Activated CD4-positive, alpha-beta memory T cell treated with anti-CD3 and anti-CD28 coated beads, Interleukin-2, amount 10 ng/mL, durations not matched to agents 7 days and 5 days (primary cell): ENCODE measurements at places on chromosomes 6 and 20.

DNA sequence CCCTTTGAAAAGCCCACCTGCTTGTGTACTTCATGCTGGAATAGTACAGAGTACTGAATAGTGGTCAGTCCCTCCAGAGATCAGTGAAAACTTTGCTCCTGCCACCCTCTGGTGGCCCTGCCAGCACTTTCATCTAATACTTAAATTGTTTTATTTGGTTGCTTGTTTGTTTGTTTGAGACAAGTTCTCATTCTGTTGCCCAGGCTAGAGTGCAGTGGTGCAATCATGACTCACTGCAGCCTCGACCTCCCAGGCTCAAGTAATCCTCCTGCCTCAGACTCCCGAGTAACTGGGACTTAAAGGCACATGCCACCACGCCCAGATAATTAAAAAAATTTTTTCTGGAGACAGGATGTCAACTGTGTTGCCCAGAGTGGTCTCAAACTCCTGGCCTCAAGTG is 9.1 kb downstream of the FAM83D start:
- H3K4me1 ChIP-seq: peaks cover 39% of the 10 kb centered on the region
- H3K36me3 ChIP-seq: peaks cover 32% of the 10 kb centered on the region
- peak overlapping the region; percentile 16 for H3K27ac ChIP-seq
- H3K4me3 ChIP-seq: no peak overlapping the region
- no peak for DNase-seq

- DNase-seq: no peak
- peaks cover 7% of the 10 kb centered on the region for H3K36me3 ChIP-seq
- H3K27me3 ChIP-seq: peaks cover 46% of the 10 kb centered on the region
- H3K4me1 ChIP-seq: peaks cover 49% of the 10 kb centered on the region
- H3K27ac ChIP-seq: no peak overlapping the region
These were observed 30.6 kb upstream of the LY86 start for GRCh38 chr6:6557886-6558285.

DNA sequence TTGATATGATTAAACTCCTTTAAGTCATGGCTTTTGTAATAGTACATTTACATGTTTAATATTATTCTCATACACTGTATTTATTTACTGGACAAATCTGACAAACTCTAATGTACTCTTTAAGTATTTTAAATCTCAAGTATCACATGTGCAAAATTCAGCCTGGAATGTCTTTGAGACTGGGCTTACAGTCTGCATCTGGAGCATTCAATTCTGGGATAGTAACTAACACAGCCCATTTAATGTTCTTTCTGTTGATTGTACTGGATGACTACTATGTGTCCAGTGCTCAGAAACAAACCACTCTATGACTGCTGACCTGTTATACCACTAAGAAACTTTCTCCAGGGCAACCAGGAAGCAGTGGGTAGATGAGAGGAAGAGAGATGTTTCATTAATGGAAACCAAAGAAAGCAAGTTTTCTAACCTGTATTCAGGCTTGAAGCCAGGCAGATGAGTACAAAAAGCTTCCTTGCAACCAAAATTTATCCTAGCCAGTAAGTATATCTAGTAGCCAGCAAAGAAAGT is 26.8 kb downstream of the FBXL4 start:
- H3K27ac ChIP-seq: no peak overlapping the region
- peaks cover 12% of the 10 kb centered on the region for H3K36me3 ChIP-seq
- no peaks in the 10 kb centered on the region for H3K27me3 ChIP-seq
- H3K4me3 ChIP-seq: no peak overlapping the region
- no peak for DNase-seq

- H3K36me3 ChIP-seq: peaks cover 4% of the 10 kb centered on the region
- no peaks in the 10 kb centered on the region for H3K27me3 ChIP-seq
- no peak overlapping the region for H3K27ac ChIP-seq
- no peak overlapping the region for H3K4me3 ChIP-seq
- no peak for DNase-seq
- H3K4me1 ChIP-seq: peaks cover 36% of the 10 kb centered on the region
These were observed 34.4 kb downstream of the TNFAIP3 start for GRCh38 chr6:137901454-137901853.

GRCh38 chr6:69622230-69622629 is 174.6 kb downstream of the LMBRD1 start:
- H3K27me3 ChIP-seq: peaks cover 15% of the 10 kb centered on the region
- no peaks in the 10 kb centered on the region for H3K4me1 ChIP-seq
- H3K36me3 ChIP-seq: no peaks in the 10 kb centered on the region
- H3K27ac ChIP-seq: no peak overlapping the region

DNA sequence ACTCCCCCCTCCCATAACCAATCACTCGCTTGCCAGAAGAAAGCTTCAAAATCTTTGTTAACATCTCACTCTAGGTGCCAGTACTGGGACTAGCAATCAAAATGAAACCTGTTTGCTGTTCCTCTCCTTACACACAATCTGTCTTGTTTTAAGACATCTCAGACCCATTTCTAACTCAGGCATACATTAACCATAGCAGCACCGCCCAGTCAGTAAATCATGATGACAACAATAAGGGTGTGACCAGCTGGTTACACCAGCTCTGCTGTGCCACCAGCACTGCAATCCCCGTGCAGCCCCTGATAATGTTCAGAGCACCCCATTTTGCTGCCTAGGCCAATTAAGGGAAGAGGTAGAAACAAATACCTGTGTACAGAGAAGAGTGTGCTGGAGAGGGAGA is 185.2 kb upstream of the TAB2 start:
- peaks cover 41% of the 10 kb centered on the region for H3K36me3 ChIP-seq
- H3K4me1 ChIP-seq: no peaks in the 10 kb centered on the region
- H3K27me3 ChIP-seq: no peaks in the 10 kb centered on the region
- H3K4me3 ChIP-seq: peak overlapping the region; percentile 7

DNA sequence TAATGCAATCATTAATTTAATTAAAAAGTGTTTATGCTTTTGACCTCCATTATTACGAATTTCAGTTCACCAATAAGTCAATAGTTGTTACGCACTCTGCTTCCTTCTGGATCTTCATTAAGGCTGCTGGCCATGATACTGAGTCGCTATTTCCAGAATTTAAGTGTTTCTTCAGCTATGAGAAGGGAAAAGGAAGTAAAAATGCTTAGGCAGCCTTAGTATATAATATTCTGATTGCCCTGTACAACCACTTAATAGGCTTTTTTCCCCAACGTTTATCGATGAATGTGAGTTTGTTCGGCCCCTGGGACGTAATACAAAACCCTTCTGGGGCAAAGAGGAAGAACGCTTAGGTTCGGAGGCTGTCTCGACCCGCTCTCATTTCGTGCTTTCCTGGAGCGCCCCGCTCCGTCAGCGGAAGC is 644 bp downstream of the OARD1 start:
- H3K4me1 ChIP-seq: peaks cover 76% of the 10 kb centered on the region
- DNase-seq: no peak
- H3K27ac ChIP-seq: peak overlapping the region; percentile 99
- peak overlapping the region; percentile 93 for H3K4me3 ChIP-seq
- peaks cover 55% of the 10 kb centered on the region for H3K36me3 ChIP-seq
- H3K27me3 ChIP-seq: no peaks in the 10 kb centered on the region

DNA sequence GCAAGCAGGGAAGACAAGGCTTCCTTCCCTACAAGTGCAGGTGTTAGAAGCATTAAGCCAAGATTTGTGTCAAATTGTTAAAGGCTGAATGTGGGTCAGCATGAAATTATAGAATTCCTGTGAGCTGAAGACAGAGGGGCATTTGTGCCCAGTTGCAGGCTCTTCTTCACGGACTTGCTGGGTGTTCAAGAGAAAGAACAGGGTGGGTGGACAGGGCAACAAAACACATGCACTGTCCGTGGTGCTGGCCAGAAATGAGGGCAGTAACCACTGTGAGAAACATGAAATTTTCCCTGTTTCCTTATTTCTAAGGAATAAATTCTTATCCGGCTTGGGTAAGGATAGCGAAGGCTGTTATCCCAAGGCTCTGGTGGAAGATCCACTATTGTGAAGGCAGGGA is 579.5 kb upstream of the HTR1E start:
- no peak overlapping the region for H3K27ac ChIP-seq
- no peak for DNase-seq
- H3K36me3 ChIP-seq: no peaks in the 10 kb centered on the region
- no peaks in the 10 kb centered on the region for H3K27me3 ChIP-seq
- no peak overlapping the region for H3K4me3 ChIP-seq

- H3K27ac ChIP-seq: peak overlapping the region; percentile 94
- H3K4me3 ChIP-seq: peak overlapping the region; percentile 75
- H3K36me3 ChIP-seq: peaks cover 10% of the 10 kb centered on the region
- peaks cover 44% of the 10 kb centered on the region for H3K4me1 ChIP-seq
These were observed 53.5 kb downstream of the GOPC start for GRCh38 chr6:117548797-117549301.

GRCh38 chr6:170462366-170463020 is 90.6 kb downstream of the PSMB1 start:
- no peak overlapping the region for H3K27ac ChIP-seq
- DNase-seq: no peak
- no peaks in the 10 kb centered on the region for H3K36me3 ChIP-seq
- peaks cover 7% of the 10 kb centered on the region for H3K4me1 ChIP-seq
- no peak overlapping the region for H3K4me3 ChIP-seq
- peaks cover 3% of the 10 kb centered on the region for H3K27me3 ChIP-seq

DNA sequence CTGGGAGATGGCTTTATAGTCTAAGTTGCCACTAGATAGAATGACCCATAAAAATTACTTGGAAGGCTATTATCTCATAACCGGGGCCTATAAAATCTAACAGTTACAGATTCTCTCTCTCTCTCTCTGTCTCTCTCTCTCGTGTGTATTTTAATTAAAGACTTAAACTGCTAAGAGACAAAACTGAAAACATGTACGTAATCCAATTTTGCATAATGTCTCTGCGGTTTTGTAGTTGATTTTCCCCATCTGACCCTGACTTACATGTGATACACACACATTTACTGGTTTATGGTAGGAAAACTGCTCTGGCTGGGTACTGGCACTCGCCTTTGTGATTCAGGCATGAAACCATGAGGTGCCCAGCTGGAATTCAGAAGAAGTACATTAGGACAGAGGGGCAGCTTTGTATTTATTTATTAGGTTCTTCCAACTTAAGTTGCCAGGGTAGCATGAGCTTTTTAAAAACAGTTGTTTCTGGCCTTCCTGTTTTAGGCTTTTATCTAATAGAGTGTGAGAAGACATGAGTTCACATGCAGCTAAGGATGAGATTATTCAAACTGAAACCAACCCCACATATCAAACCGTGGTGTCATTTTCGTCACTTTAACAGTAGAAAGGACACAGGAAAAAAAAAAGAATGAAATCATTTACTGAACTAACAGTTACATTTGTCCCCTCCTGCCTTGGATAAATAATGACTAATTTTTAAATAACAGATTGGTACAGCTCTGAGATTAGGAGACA is 182.5 kb downstream of the GMPR start:
- peaks cover 55% of the 10 kb centered on the region for H3K4me1 ChIP-seq
- H3K27me3 ChIP-seq: no peaks in the 10 kb centered on the region
- H3K4me3 ChIP-seq: peak overlapping the region; percentile 29

- DNase-seq: no peak
- peaks cover 16% of the 10 kb centered on the region for H3K27me3 ChIP-seq
- no peak overlapping the region for H3K4me3 ChIP-seq
- H3K27ac ChIP-seq: no peak overlapping the region
These were observed 50.0 kb upstream of the PTPN1 start for GRCh38 chr20:50460115-50460607.

GRCh38 chr6:139640448-139640847 is 266.0 kb upstream of the CITED2 start:
- no peak overlapping the region for H3K27ac ChIP-seq
- H3K36me3 ChIP-seq: no peaks in the 10 kb centered on the region
- no peak overlapping the region for H3K4me3 ChIP-seq

- H3K27me3 ChIP-seq: peaks cover 69% of the 10 kb centered on the region
- peaks cover 8% of the 10 kb centered on the region for H3K4me1 ChIP-seq
- no peak overlapping the region for H3K4me3 ChIP-seq
- no peak overlapping the region for H3K27ac ChIP-seq
- no peaks in the 10 kb centered on the region for H3K36me3 ChIP-seq
- DNase-seq: no peak
These were observed 12.6 kb downstream of the FOXC1 start for GRCh38 chr6:1622220-1622850.

DNA sequence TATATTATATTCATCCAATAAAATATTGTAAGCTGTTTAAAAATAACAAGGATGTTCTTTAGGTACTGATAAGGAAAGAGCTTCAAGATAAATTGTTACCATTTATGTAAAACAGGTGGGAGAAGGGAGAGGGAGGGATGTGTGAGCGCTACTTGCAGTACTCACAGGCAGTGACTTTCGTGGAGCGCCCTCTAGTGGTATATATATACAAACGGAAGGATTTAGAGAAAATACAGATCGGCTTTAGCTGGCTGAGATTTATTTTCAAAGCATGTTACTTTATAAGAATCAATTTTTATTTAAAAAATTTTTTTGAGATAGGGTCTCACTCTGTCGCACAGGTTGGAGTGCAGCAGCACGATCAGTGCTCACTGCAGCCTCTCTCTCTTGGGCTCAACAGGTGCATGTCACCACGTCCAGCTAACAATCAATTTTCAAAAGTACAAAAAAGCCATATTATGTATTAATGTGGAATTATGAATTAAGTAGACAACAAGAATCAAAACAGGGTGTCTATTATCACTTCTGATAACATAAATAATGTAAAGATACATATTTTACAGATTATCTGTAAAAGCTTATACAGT is 3.3 kb upstream of the MOG start:
- no peak overlapping the region for H3K4me3 ChIP-seq
- DNase-seq: peak; percentile 41
- H3K36me3 ChIP-seq: no peaks in the 10 kb centered on the region

DNA sequence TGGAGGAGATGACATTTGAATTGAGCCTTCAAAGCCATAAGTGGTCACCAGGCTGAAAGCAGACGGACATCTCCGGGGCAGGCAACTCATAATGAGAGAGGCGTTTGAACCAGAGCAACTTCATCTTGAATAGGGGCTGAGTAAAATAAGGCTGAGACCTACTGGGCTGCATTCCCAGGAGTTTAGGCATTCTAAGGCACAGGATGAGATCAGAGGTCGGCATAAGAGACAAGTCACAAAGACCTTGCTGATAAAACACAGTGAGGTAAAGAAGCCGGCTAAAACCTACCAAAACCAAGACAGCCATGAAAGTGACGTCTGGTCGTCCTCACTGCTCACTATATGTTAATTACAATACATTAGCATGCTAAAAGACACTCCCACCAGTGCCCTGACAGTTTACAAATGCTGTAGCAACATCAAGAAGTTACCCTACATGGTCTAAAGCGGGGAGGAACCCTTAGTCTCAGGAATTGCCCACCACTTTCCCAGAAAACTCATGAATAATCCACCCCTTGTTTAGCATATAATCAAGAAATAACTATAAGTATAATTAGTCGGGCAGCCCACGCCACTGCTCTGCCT is 194.7 kb upstream of the SOX4 start:
- H3K36me3 ChIP-seq: no peaks in the 10 kb centered on the region
- H3K4me3 ChIP-seq: no peak overlapping the region
- H3K27me3 ChIP-seq: peaks cover 3% of the 10 kb centered on the region
- no peak overlapping the region for H3K27ac ChIP-seq

DNA sequence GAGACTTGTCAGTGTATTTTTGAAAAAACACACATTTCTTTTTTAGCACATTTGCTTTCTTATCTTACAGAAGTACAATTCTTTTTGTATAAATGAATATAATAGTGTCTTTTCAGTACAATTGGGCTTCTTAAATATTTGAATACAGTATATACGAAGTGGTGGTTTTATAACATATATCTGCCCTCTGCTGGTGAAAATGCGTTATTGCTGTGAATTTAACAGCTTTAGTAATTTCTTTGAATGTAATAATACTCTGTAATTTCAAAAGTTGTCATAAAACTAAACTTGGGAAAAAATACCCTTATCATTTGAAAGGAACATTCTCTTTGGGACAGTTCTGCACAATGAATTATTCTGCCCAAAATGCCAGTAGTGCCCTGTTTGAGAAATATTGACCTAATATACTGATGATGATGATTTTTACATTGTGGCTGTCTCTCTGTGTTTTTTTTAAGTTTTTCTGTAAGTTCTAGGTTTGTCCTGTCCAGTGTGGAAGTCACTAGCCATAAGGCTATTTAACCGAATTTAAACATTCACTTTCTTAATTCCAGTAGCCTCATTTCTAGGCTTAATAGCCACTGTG is 19.0 kb downstream of the SMAP1 start:
- H3K4me1 ChIP-seq: peaks cover 31% of the 10 kb centered on the region
- no peaks in the 10 kb centered on the region for H3K27me3 ChIP-seq
- no peak overlapping the region for H3K4me3 ChIP-seq
